AG08395 (cell line): ENCODE measurements at places on chromosomes 3 and 15.

GRCh38 chr3:67534594-67534993 is 119.8 kb downstream of the SUCLG2 start:
- DNase-seq, result no peak

GRCh38 chr3:77919244-77919643 is 879.3 kb downstream of the ROBO2 start:
- no peak for DNase-seq

- DNase-seq, result no peak
These were observed 24.2 kb upstream of the CA12 start for GRCh38 chr15:63405683-63406390.

DNA sequence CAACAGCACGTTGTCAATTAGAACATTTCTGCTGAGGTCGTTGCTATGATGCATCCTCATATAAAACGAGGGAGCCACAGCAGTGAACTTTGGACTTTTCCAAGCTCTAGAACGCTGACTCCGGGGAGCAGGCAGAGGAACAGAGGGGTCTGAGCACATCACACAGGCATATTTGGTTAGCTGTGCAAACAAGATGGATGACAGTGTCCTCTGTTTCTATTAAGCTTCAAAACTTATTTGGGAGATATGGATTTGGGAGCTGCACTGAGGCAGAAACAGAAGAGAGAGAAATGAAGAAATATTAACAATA is 278.0 kb upstream of the TBL1XR1 start:
- no peak for DNase-seq

DNA sequence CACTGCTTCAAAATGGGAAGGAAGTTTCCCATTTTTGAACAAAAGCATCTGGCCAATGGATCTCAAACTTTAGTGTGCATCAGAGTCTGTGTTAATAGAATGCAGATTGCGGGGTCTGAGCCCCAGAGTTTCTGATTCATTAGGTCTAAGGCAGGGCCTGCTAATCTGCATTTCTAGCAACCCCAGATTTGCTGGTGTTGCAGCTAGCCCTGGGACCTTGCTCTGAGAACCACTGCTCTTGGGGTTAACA is 30.7 kb upstream of the USP3 start:
- no peak for DNase-seq

- no peak for DNase-seq
These were observed 184.5 kb upstream of the TSC22D2 start for GRCh38 chr3:150223558-150223957.

GRCh38 chr3:108862865-108863798 is 40.5 kb downstream of the TRAT1 start:
- no peak for DNase-seq

- DNase-seq, result peak; percentile 31
These were observed 2.2 kb downstream of the FOXB1 start for GRCh38 chr15:60006203-60006862.

- no peak for DNase-seq
These were observed 158.8 kb downstream of the PDZRN3 start for GRCh38 chr3:73465926-73466325.

GRCh38 chr15:87866961-87867360 is 389.6 kb downstream of the NTRK3 start:
- no peak for DNase-seq

- DNase-seq, result no peak
These were observed 16.3 kb downstream of the BHLHE40 start for GRCh38 chr3:4995500-4996053.
